Esophagus mucosa (tissue), 1 donor: ENCODE measurements at places on chromosomes 12 and 14. TPM values are rescaled to one million over a fixed set of nuclear protein-coding genes. Genes with fewer than 3 reads are reported as not detected.
A peak's percentile ranks its signal among the peaks of the same experiment; 100 is the strongest.

- peak; percentile 25 for ATAC-seq
Observed at GRCh38 chr12:15131431-15131830, 89.8 kb downstream of the RERG start.

DNA sequence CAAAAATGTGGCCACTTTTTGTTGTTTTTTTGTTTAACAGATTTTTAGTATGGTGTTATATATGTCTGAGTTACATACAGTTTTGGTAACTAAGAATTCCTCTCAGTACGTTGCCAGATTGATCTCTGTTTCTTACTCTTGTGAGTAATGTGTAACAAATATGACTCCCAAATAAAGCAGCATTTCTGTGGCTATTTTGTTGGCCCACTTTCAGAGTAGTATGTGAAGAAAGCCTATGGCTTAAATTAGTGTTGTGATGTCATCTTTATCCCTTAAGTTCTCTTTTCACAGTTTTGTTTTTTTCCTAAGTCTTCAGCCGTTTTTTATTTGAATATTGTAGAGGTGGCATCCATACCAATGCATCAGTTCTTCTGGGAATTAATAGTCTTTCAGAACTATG is 10.7 kb downstream of the PCNX4 start:
- ATAC-seq, result no peak

- ATAC-seq, result no peak
Observed at GRCh38 chr14:34710006-34710405, 4.4 kb downstream of the CFL2 start.

GRCh38 chr12:115035535-115036107 is 351.6 kb upstream of the TBX3 start:
- no peak for ATAC-seq

GRCh38 chr12:19490908-19491307 is 51.6 kb downstream of the AEBP2 start:
- no peak for ATAC-seq

DNA sequence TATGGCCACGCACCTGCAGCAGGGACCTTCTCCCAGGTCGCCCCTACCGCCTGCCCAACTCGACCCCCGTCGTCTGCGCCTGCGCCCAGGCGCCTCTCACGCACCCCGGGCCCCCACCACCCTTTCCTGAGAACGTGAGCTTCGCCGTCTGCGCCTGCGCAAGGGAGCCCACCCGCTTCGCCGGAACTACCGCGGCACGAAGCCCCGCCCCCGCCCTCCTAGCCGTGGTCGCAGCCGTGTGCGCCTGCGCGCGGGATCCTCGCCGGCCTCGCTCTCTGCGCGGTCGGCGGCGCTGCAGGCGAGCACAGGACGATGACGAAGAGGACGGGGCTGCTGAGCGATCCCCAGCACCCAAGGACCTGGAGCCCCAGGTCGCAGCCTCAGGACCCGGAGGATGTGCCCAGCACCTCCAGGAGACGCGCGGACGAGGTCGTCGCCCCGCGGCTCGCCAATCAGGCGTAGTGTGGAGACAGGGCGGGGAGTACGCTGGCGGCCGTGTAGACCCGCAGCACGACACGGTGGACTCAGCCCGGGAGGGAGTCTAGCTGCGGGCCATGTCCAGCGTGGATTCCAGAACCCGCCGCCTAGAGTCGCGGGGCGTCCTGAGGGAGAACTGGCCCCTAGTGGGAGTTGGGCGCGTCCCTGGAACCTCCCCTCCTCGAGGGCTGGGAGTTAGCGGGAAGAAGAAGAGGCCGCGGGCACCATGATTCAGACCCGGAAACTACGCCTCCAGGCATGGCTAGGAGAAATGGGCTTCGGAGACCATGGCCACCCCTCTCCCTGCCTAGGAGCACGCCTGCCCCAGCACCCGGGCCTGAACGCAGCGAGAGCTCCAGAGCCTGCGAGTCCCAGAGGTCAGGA is 1120.8 kb upstream of the TMEM132C start:
- peak; percentile 67 for ATAC-seq

- peak; percentile 53 for ATAC-seq
Observed at GRCh38 chr14:103401223-103402214, 16.3 kb downstream of the MARK3 start.

GRCh38 chr14:105944632-105945610 is 418.5 kb downstream of the TMEM121 start:
- ATAC-seq, result peak; percentile 80

DNA sequence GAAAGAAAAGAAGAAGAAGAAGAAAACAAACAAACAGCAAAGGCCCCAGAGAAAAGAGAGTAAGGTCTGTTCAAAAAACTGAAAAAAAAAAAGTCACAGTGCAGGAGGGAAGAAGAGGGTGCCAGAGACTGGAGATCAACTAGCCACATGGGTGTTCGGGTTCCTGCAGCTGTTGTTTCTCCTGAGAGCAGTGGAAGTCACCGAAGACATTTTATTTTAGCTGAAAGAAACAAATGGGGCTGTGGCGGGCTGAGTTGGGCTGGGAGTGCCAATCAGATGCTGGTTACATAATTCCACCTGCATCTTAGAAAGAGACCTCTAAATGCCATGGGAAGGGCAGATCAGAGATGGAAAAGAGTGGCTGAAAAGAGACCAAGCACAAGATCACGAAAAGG is 33.9 kb downstream of the ACTN1 start:
- no peak for ATAC-seq

- ATAC-seq, result no peak
Observed at GRCh38 chr12:41962171-41962572, 182.5 kb downstream of the GXYLT1 start.

- no peak for ATAC-seq
Observed at GRCh38 chr12:101850199-101850598, 19.4 kb upstream of the GNPTAB start.

DNA sequence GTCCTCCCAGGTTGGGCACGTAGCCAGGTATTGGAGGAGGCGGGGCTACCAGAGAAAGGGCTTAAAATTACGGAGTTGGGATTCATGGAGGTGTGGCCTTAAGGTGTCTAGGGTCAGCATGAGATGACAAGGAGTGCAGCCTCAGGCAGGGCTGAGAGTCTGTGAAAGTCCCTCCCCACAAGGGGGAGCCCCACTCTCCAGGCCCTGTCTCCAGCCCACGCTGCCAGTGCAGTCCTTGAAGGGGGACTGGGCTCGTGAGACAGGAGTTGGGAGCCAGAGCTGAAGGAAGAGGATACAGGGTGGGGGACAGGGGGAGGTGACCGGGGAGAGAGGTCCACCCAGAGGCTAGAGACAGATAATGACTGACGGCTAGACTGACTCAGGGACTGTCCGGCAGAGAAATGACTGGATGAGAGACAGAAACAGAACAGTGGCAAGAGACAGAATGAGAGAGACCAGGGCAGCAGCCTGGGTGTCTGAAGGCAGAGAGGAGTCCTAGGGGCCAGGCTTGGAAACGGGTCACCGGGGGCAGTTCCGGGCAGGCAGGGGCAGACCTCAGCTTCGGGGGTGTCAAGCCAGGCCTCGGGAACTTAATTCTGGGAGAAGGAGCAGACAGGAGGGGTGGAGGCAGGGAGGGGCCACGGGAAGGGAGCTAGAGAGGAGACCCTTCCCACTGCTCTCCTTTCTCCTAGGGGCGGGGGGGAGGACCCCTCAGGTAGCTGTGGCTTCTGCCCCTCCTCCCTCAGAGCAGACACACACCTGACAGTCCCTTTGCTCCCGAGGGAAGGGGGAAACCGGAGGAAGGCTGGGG is 970 bp downstream of the CDH24 start:
- peak; percentile 45 for ATAC-seq

- ATAC-seq, result no peak
Observed at GRCh38 chr12:25319233-25319984, 68.7 kb upstream of the KRAS start.

DNA sequence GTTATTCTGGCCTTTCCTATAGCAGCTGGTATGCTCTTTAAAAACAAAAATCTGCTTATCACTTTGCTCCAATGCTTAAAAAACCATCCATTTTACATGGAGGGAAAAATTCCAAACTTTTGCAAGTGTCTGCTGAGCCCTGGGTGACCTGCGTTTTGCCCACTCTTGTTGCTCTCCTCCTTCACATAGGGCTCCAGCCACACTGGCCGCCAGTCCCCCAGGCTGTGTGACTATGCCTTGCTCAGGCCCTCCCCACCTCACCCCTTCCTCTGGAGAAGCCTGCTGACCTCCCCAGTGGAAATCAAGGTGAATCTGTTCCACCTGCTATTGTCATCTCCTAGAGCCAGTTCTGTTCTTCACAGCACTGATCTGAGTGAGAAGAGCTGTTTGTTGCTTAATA is 126.9 kb downstream of the SLC25A47 start:
- no peak for ATAC-seq

DNA sequence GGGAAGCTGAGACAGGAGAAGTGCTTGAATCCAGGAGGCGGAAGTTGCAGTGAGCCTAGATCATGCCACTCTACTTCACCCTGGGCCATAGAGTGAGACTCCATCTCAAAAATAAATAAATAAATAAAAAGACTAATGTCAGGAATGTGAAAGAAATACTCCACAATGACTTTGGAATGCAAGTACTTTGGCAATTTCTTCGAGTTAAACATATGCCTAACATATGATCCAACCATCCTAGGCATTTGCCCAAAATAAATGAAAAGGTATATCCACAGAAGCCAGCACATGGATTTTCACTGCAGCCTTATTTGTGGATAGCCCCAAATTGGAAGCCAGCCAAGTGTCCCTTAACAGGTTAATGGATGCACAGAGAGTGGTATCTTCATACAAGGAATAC is 357.9 kb upstream of the TMEM132C start:
- ATAC-seq, result no peak

GRCh38 chr12:51388846-51389245 is 2.4 kb downstream of the GALNT6 start:
- peak; percentile 7 for ATAC-seq

- no peak for ATAC-seq
Observed at GRCh38 chr14:47959740-47960139, 284.3 kb upstream of the MDGA2 start.

GRCh38 chr12:12510141-12510540 is 52.5 kb downstream of the DUSP16 start:
- ATAC-seq, result peak; percentile 70

DNA sequence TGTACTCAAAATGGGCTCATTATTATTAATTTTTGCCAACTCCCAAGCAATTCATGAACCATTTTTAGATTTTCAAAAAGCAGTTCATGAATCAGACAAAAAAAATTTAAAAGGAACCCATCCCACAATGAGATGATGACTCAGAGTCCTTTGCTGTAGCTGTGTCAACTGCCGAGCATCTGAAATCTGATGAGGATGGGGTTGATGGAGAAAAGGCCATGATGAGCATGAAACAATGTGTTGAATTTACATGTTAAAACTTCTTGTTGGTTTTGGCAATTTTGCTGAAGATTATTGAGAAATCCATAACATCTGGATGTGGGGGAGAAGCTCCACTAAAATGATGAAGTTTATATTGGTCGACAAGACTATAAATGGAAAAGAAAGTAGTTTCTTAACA is 378.0 kb downstream of the FOXG1 start:
- no peak for ATAC-seq

DNA sequence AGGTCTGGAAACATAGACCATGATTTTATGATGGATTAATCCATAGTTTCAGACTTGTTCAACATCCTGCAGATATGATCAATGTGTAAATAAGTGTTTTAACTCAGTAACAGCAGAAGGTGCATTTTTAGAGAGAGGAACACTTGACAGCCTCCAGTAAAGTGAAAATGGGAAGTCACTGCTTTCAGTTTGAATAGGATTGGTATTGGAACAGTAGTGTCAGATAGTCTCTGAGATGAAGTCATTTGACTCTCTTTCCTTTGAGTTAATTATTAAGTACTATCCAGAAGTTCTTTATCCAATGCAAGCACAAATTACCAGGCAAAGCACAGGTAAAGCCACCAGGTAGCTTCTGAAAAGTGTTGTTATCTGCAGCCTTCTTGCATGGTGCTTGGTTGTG is 14.5 kb upstream of the NAV3 start:
- no peak for ATAC-seq

DNA sequence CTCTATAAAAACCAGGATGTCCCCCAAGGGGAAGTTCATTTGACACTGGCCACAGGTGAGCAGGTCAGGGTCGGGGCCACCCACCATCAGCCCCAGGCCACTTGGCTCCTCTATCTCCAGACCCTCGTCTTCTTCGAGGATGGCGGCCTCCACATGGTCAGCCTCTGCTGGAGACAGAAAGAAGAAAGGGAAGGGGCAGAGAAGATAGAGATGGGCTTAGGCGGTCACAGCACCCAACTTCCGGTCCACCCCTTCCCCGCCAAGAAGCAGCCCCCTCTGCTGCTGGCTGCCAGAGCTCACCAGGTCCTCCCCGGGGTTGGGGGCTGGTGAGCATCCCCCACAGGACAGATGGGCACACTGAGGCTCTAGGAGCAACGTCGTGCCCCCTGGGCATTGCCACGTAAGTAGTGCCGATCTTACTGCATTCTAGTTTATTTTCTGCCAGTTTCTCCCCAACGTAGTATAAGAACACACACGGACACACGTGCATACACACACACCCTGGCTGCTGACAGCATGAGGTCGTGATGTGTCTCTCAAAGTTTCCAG is 14.2 kb downstream of the BCL11B start:
- ATAC-seq, result no peak

DNA sequence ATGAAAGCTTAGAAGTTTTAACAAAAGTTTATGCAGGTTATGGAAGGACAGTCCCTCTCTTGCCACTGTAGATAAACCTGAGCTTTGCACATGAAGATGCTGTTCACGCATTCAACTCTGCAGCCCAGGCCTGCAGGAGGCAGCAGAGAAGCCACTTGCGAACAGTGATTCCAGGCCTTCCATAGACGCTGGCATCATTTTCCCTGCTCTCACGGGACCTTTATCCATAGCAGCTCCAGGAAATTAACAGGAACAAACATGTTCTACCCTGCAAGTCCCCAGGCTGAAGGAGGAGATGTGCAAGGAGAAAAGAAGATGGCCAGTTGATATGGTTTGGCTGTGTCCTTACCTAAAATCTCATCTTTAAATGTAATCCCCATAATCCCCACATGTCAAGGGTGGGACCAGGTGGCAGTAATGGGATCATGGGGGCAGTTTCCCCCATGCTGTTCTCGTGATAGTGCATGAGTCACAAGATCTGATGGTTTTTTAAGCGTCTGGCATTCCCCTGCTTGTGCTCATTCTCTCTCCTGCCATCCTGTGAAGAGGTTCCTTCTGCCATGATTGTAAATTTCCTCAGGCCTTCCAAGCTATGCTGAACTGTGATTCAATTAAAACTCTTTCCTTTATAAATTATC is 2.0 kb downstream of the ERP27 start:
- no peak for ATAC-seq

GRCh38 chr12:78239544-78239943 is 408.9 kb downstream of the NAV3 start:
- ATAC-seq, result no peak

GRCh38 chr12:2689393-2689792 is 105.4 kb upstream of the FKBP4 start:
- no peak for ATAC-seq

- no peak for ATAC-seq
Observed at GRCh38 chr14:92560106-92560865, 46.7 kb downstream of the RIN3 start.

The KLHL33 gene
- 0.04 TPM for total RNA-seq

The TMEM233 gene
- total RNA-seq, result not detected

The CCDC38 gene
- not detected for total RNA-seq

The GARIN6 gene
- not detected for total RNA-seq

The RD3L gene
- total RNA-seq, result not detected

The MGAT4C gene
- total RNA-seq, result not detected

The RASSF9 gene
- total RNA-seq, result 4.6 TPM

The TCL1B gene
- not detected for total RNA-seq

The NACA gene
- 786 TPM for total RNA-seq

The MGP gene
- 16.7 TPM for total RNA-seq

The GYS2 gene
- total RNA-seq, result 0.68 TPM

The CMA1 gene
- 0.64 TPM for total RNA-seq

The KLRG1 gene
- 0.48 TPM for total RNA-seq
